ENCODE measurements at places on chromosomes 7 and 10.

DNA sequence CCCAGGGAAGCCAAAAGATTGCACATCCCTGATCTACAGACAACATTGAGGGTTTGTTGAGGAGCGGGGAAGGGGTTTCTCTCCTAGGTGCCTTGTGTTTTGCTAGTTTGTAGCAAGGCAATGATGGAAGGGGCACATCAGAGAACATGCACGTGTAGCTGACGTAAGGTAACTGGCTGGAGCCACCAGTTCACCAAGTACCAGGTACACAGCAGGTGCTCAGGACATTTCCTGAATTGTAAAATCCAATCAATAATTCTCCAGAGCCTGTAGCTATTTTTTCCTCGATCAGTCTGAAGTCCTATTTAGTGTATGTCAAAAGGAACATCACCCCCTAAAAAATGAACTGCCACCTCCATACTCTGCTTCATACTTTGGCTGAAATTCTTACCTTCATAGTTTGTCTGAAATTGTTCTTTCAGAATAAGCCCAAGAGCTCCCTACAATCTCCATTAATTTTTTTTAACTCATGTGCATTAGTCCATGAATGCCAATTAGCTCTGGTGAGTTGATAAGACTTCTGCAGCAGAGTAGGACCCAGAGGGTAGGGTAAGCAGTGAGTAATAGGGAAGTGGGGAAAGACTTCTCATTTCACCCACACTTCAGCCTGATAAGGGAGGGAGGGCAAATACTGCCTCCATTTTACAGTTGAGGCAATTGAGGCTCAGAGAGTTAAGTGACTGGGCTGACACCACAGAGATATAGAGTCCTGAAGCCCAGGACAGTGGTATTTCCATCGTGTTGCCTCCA lies 36.0 kb upstream of the SLC26A3 start:
- DNase-seq = no peak

DNA sequence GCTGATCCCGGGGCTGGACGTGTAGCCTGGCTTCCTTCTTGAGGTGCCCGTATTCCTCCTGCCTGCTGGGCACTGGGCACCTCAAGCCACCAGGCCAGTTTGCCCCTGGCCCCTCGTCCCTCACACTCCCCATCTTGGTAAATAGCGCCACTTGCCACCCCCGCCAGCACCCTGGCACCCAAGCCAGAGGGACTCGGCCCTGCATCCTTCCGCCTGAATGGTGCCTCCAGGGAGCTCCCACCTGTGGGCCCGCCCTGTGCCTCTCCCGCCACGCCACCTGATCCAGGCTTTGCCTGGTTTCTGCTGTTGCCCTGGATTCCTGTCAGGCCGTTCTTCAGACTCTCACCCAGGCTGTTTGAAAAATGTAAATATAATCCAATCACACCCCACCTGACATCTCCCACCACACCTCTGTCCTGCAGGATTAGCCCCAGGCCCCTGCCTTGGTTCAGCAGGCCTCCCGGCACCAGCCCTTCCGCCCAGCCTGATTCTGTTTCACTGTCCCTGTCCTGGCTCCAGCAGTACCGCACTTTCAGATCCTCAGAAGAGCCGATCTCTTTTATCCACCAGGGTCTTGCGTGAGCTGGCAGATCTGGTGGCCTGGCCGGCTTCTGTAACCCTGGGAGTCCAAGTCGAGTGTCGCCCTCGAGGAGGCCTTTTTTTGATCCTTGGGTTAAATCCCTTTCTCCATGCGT lies 33.8 kb downstream of the WIPI2 start:
- DNase-seq = no peak

GRCh38 chr10:70779088-70779487 lies 6.1 kb downstream of the TBATA start:
- DNase-seq = no peak

DNA sequence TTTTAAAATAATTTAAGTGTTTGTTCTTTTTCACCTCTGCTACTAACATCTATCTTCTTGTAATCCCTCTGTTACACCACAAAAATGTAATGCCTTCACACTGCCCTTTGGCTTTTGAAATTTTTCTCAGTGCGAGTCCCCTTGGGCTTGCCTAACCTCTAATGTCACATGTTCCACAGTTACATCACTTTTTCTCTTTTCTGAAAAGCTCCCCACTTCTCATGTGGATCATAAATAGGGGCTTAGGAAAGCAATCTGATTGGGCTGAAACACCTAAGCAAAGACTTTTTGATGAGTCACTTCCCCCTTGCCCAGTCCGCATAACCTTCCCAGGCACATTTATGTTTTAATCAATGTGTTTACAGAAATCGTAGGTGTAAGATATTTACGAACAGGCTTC lies 288.2 kb downstream of the IPMK start:
- no peak for DNase-seq

- DNase-seq = no peak
These were observed 548.0 kb downstream of the MAGI2 start for GRCh38 chr7:78905436-78905835.

GRCh38 chr10:89502549-89502948 lies 32.8 kb downstream of the SLC16A12 start:
- no peak for DNase-seq

- DNase-seq = no peak
These were observed 70.5 kb downstream of the RAPGEF5 start for GRCh38 chr7:22286436-22286835.

GRCh38 chr7:130286881-130287280 lies 6.1 kb upstream of the CPA4 start:
- no peak for DNase-seq

DNA sequence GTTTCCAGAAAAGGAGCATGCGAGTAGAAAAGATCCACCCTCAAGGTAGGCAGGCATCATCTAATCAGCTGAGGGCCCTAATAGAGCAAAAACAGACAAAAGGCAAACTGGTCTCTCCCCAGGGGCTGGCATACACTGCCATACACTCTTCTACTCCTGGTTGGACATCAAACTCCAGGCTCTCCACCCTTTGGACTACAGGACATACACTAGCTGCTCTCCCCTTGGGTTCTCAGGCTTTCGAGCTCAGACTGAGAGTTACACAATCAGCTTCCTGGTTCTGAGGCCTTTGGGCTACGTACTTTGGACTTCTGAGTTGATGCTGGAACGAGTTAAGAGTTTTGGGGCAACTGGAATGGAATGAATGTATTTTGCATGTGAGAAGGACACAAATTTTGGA lies 50.9 kb upstream of the TM9SF3 start:
- no peak for DNase-seq

GRCh38 chr7:32030904-32031692 lies 39.1 kb downstream of the PDE1C start:
- no peak for DNase-seq

- DNase-seq = no peak
These were observed 160.5 kb downstream of the NRF1 start for GRCh38 chr7:129771928-129772479.

DNA sequence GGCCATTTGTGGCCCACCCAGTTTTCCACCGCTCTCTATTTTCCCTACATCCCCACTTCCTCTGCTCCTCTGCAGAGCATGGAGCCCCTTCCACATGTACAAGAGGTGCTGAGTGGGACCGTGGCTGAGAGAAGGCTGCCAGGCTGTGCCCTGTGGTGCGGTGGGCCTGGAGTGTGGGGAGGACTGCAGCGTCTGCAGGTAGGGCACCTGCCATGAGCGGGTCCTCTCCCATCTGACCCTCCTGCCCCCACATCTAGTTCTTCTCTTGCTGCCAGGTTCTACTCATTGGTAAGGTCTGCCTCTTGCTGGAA lies 145.6 kb upstream of the FAM20C start:
- DNase-seq = no peak

DNA sequence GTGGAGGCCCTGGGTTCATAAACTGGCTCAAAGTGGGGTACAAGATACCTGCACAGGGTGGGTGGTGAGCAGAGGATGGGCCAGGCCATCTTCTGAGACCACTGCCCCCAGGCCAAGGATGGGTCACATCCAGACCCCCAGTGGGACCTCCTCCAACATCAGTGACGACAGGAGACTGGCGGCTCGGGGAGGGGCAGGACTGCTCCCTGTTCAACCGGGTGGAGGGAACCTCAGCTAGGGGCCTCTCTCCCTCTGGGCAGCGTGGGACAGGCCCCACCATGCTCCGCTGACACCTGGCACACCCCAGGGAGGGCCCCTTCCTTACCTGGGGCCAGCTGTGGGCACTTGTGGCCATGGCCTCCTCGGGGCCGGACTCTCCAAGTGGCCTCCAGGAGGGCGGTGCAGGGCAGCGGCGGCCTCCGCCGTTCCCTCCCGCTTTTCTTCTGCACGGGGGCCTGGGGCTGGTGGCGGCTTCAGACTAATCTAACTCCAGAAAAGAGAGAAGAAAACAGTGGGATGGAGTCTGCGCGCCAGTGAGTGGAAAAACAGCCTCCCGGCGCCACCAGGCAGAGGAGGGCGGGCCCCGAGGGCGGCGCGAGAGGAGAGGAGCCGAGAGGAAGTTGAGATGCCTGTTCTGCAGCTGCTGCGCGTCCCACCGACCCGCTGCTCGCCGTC lies at the start of gene CALHM2:
Gene CALHM2, minus strand, starts transcription at position 540 of the 675 bp plus-strand sequence. CDS start 2,429 bp downstream, outside the sequence.
- no peak for DNase-seq

- no peak for DNase-seq
These were observed 65.6 kb downstream of the PHYHIPL start for GRCh38 chr10:59242057-59242456.

- no peak for DNase-seq
These were observed 84.5 kb upstream of the SMNDC1 start for GRCh38 chr10:110389255-110389654.

DNA sequence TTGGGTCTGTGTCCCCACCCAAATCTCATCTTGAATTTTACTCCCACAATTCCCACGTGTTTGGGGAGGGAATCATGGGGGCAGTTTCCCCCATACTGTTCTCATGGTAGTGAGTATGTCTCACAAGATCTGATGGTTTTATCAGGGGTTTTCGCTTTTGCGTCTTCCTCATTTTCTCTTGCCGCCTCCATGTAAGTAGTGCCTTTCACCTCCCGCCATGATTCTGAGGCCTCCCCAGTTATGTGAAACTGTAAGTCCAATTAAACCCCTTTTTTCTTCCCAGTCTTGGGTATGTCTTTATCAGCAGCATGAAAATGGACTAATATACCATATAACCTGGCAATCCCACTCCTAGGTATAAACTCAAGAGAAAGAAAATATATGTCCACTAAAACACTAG lies 25.9 kb upstream of the SP4 start:
- no peak for DNase-seq

DNA sequence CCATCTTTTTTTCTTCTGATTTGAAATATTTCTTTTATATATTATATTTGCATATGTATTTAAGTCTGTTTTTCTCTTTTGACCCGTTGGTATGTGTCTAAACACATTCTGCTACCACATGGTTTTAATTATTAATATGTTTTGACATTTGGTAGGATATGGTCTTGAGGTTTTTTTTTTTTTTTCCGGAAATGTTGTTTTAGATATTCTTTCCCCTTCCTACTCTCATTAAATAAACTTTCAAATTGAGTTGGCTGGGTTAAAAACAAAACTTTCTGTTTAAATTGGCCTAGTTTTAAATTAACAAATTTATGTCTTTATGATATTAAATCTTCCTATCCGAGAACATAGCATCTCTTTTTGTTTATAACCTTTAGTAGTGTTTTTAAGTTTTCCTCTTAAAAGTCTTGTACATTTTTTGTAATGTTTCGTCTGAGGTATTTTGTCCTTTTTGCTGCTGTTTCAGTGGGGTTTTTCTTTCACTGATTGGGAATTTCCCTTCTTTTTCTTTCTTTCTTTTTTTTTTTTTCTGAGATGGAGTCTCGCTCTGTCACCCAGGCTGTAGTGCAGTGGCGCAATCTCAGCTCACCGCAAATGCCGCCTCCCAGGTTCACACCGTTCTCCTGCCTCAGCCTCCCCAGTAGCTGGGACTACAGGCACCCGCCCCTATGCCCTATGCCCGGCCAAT lies 25.4 kb downstream of the STAM start:
- DNase-seq = no peak

GRCh38 chr7:123351516-123352505 lies 152.0 kb upstream of the SLC13A1 start:
- no peak for DNase-seq

DNA sequence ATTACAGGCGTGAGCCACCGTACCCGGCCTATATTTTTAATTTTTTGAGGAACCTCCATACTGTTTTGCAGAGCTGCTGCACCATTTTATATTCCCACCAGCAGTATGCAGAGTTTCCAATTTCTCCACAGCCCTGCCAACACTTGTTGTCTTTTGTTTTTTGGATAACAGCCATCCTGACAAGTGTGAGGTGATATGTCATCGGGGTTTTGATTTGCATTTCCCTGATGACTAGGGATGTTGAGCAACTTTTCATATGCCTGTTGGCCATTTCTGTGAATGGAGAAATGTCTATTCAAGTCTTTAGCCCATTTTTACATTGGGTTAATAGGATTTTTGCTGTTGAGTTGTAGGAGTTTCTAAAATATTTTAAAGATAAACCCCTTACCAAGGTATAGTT lies 22.2 kb downstream of the ENTPD7 start:
- no peak for DNase-seq

- DNase-seq = no peak
These were observed 86.2 kb downstream of the EBF3 start for GRCh38 chr10:129877773-129878371.

- DNase-seq = no peak
These were observed 379.7 kb upstream of the ZMIZ1 start for GRCh38 chr10:78688901-78689583.

GRCh38 chr10:71737001-71737833 lies 17.6 kb upstream of the C10orf105 start:
- DNase-seq = no peak

DNA sequence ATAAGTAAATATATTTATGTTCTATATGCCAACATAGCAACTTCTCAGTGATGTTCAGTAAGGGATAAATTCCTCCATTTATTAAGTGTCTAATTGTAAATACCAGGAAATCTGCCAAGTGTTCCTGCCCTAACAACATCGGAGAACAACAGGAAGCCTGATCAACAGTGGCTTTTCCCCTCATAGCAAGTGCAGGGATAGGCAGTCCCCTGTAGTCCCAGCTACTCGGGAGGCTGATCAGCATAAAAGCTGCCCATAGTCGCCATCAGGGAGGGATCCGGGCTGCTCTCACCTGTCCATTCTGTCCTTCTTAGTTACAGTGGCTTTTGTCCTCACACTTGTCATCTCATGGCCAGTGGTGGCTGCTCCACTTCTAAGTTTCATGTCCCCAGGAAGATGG lies 141.3 kb downstream of the IDE start:
- DNase-seq = no peak

DNA sequence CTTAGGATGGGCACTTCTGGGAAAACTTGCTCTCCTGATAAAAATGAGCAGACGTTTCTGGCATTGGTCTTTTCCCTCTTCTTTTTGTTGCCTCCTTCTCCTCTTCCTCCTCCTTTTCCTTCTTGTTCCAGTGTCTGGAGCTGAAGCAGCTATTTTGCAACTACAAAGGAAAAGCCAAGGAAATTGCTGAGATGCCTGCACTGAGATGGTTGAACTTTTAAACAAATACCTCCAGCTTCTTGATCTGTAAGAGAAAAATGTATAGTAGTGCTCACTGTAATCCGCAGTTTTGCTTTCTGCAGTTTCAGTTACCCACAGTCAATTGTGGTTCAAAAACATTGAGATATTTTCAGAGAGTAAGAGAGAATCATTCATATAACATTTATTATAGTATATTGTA lies 7.5 kb upstream of the SND1 start:
- no peak for DNase-seq

DNA sequence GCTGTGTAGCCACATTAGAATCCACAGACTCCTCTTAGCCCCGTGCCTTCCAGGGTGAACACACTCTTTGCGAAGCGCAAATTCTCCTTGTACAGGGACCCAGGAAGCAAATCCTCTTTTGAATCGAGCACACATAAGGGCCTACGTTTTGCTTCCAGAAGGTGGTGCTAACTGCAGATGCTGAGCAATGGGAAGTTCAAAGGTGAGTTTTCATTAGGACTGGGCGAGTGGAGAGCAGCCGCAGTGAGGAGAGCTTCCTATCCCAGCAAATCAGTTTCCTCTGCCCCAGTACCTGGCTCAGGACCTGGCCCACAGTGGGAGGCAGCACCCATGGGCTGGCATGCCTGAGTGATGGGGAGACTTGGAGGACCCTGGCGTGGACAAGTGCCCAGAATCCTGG lies 23.5 kb upstream of the GPR26 start:
- DNase-seq = no peak
